ENCODE measurements at places on chromosomes 3 and 15.

- no peak for DNase-seq
Measured at GRCh38 chr15:40660686-40661085, 34.3 kb upstream of the RAD51 start.

DNA sequence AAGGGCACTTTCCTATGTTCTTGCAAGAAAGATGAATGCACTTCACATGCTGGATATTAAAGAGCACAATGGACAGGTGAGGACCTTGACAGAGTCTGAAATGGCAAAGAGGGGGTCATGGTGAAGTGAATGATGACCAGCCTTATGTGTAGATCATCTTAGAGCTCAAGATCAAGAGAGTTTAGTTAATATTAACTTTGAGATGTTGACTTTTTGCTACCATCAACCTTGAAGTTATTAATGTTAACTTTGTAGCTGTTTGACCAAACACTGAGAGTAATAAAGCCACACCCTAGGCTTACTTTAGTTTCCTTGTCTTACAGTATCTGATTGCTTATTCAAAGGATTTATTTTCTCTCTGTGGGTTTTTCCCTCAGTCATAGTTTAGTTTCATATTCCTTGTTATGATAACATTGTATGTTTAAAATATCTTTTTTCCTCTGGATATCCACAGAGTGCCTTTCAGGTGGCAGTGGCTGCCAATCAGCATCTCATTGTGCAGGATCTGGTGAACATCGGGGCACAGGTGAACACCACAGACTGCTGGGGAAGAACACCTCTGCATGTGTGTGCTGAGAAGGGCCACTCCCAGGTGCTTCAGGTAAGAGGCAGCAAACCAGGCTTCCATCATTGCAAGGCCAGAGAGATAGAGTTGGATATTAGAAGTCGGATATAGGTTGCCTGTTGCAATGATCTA lies 5.4 kb downstream of the NFKBIZ start:
- DNase-seq = no peak

- no peak for DNase-seq
Measured at GRCh38 chr15:74730619-74731316, 5.4 kb upstream of the CYP1A1 start.

GRCh38 chr3:195069501-195070251 lies 201.3 kb downstream of the XXYLT1 start:
- no peak for DNase-seq

GRCh38 chr3:105527949-105528348 lies 161.2 kb downstream of the ALCAM start:
- DNase-seq = no peak

DNA sequence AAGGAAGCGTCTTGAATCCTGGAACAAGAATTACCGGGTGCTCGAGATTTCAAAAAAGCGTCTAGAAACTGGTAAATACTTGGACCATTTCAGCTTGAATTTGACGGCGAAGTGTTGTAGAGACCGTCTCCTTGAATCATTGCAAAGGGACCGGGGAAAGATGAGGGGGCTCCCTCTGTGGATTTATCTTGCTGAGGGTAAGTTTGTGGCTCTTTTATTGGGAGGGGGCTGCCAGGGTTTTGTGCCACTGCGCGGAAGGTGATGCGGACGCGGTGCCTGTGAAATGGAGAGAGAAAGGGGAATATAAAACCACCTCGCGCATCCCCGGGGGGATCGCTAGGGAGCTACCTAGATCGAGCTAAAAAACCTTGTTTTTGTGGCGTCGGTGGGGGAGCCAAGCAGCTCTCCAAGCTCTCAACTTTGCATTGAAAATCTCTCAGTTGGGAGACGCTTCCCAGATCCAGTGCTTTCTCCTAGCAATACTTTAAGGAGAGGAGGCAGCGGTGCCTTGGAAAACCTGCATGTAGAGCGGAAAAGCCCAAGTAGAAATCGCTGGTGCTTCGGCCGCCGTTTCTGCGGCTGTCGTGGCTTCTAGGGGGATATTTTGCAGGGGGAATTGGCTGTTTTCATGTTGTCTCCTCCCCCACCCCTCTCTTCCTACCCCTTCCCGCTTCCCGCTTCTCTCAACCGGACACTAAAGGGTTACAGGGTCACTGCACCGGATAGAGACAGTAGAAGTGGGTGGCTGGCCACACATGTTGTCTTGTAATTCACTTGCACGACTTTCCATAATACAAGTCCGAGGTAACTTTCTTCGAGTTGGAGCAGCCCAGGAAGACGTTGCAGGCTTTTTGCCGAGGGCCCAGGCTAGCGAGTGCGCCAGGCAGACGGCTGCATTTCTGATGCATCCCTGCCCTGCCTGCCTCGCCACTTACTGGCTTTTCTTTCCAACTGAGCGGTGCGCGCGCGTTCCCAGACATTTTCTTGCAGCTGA lies 187.6 kb downstream of the NLGN1 start:
- no peak for DNase-seq

- DNase-seq = no peak
Measured at GRCh38 chr3:189860296-189860695, 229.1 kb downstream of the TP63 start.

DNA sequence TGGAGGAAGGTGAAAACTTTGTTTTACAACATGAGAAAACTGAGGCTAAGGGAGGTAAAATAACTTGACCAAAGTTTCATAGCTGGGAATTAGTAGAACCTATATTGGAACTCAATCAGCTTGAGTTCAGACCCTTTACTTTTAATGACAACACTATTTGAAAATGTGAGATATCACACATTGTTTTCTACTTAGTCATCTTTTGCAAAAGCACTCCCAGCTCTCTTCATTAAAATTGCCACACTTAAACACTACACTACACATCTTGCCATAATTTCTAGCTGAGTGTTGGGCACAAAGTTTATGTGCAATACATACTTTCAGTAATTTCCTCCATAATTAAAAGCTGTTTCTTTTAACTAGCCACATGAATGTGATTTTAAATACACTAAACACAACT lies 230.4 kb upstream of the DCBLD2 start:
- no peak for DNase-seq

- no peak for DNase-seq
Measured at GRCh38 chr15:95025924-95026728, 794.8 kb downstream of the MCTP2 start.

GRCh38 chr3:59996056-59996455 lies 946.2 kb upstream of the CFAP20DC start:
- no peak for DNase-seq

DNA sequence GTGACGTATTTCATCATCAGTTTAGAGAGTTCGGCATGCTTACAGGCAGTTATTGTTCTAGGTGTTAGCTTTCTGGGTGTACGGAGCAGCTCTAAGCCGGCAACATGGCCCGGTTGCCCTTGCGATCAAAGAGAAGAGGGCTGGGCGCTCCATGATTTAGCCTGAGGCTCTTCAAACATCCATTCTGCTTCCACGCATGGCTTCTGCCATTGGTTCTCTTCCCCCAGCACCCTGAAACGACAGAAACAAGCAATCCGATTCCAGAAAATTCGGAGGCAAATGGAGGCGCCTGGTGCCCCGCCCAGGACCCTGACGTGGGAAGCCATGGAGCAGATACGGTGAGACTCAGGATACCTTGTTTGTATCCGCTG lies 574 bp downstream of the NGRN start:
- DNase-seq = no peak

DNA sequence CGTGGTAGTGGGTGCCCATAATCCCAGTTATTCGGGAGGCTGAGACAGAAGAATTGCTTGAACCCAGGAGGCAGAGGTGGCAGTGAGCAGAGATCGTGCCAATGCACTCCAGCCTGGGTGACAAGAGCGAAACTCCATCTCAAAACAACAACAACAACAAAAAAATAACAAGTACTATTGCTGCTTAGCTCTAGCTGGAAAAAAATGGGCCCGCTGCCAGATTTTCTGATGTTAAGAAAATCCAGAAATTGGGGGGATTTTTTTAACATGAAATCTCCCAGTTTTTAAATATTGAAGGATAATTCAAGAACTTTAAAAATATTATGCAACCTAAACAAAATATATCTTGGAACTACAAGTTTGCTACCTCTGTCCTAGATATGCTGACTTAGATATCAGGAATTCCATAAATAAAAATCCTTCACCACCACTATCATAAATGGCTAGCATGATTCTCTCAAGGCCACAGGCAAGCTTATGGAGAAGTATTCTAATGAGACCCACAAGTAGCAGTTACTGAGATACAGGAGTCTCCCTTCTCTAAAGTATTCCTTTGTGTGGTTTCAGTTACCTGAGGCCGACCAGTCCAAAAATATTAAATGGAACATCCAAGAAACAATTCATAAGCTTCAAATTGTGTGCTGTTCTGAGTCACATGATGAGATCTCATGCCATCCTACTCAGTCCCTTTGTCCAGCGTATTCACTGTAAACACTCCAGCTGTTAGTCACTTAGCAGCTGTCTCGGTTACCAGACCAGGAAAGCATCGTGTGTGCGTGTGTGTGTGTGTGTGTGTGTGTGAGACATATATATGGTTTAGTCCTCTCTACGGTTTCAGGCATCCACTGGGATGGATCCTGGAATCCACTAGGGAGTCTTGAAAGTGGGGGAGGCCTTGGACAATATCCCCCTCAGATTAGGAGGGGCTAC lies 277.2 kb downstream of the TBL1XR1 start:
- no peak for DNase-seq

Measured in activated gamma-delta T cell treated with anti-CD3 and anti-CD28 coated beads, Interleukin-2, amount 50 U/mL, for 16 hours (primary cell).